ENCODE measurements at places on chromosomes 1 and 21.

- no peak for DNase-seq
Measured at GRCh38 chr1:224585051-224585450, 31.1 kb upstream of the CNIH3 start.

- peak; percentile 40 for DNase-seq
Measured at GRCh38 chr1:53737648-53738204, 1.2 kb downstream of the GLIS1 start.

DNA sequence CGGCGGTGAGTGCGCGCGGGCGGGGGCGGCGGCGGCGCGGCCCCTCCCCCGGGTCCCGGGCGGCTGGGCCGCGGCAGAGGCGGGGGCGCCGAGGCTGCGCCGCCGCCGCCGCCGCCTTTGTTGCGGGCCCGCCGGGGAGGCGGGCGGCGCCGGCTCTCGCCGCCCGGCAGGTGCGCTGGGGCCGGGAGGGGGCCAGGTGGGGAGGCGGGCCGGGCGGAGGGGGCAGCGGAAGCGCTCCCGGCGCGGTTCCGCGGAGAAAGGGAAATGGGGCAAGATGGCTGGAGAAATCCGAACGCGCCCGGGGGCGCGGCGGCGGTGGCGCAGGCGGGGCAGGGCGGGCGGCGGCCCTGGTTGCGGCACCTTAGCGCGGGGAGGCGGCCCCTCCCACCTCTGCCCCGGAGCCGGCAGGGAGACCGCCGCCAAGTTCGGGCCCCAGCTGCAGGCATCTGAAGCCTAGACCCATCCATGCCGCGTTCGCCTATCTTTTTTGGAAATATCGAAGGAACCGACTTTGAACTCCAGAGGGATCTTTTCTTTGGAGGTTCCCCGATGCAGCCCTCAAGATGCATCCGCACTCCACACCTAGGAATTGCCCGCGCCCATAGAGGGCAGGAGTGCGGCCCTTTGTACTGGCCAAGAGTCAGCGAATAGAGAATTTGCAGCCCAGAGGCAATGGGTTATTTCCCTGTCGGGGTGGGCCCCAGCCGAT is 479 bp downstream of the POGK start:
- peak; percentile 72 for DNase-seq

DNA sequence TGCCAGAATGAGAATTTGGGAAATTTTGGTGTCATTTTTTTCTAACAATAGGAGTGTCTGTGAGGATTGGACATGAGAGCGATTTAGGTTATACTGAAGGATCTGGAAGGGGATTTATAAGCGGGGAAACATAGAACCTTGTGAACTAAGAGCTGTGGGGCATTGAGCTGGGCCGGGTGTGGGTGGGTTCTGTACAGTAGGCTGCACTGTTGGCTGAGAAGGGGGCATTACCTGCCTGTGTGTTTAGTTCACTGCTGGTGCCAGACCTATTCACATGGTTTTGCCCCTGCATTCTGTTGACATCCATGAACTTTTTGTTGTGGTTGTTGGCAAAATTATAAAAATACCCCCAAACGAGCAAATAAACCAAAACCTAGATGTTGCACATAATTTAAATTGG is 8.8 kb downstream of the PBX1 start:
- DNase-seq: no peak

DNA sequence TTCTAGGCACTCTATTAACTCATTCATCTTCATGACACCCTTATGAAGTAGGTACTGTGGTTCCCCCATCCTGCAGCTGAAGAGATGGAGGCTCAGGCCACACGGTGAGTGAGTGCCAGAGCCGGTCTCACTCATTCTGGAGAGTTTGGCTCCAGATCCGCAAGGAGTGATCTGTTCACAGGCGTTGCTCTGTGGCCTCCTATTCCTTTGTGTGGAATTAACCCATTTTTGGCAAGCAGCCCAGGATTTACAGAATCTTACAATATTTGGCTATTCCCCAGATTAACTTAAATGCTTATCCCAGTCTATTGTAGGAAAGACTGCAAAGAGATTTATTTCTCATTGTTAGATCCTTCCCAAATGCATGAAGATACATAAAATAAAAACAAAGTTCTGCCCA is 29.6 kb downstream of the KIAA0040 start:
- DNase-seq: no peak

DNA sequence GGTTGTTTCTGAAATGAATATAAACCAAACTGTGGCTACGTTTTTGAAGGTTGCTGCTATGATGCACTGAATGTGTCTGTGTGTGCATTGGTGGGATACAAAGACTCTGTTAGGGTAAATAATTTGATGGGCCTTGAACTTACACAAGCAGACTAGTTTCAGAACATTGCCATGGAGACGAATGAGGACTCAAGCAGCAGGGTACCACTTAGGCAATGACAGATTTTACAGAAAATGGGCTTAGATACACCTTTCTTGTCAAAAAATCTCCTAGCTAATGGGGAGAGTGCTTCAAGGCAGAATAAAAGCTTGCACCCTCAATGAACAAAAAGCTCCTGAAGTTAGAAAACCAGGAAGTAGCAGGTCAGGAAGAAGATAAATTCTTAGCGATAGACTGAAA is 55.7 kb downstream of the IER5 start:
- no peak for DNase-seq

GRCh38 chr1:24702511-24703293 is 42.5 kb upstream of the CLIC4 start:
- no peak for DNase-seq

DNA sequence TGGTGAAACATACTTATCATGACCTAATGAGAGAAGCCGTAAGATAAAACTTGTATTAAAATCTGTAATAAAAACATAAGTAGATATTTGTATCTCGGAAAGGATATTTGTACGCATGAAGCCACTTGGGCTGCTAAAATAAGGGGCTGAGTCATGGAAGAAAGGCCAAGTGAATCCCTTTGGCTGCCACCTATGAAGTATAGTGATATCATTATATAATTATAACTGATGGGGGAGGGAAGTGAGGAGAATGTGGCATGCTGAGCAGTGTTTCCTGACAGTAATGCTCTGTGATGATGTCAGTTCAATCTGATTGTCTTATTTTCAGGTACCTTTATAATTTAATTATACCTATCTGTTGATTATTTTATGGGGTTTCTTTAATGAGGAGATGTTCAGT is 13.6 kb downstream of the RWDD3 start:
- no peak for DNase-seq

- peak; percentile 41 for DNase-seq
Measured at GRCh38 chr1:18290740-18291412, 183.3 kb downstream of the IGSF21 start.

- peak; percentile 53 for DNase-seq
Measured at GRCh38 chr1:229625071-229625914, 629 bp downstream of the TAF5L start.

GRCh38 chr1:160578175-160578524 is 1.1 kb downstream of the CD84 start:
- DNase-seq: no peak

DNA sequence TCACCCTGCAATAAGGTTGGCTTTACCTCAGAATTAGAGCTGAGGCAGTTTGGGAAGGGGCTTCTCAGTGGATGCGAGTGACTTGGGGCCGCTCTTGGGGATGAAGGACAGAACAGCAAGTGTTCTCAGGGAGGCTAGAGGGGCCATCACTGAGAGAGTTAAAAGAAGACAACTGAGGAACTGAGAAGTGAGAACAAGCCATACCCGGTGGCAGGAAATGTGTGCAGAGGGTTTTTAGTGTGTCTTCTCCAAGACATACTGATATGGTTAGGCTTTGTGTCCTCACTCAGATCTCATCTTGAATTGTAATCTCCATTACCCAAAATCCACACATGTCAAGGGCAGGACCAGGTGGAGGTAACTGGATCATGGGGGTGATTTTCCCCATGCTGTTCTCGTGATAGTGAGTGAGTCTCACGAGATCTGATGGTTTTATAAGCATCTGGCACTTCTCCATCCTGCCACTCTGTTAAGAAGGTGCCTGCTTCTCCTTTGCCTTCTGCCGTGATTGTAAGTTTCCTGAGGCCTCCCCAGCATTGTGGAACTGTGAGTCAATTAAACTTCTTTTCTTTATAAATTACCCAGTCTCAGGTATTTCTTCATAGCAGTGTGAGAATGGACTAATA is 75.8 kb downstream of the PCBP3 start:
- DNase-seq: no peak

DNA sequence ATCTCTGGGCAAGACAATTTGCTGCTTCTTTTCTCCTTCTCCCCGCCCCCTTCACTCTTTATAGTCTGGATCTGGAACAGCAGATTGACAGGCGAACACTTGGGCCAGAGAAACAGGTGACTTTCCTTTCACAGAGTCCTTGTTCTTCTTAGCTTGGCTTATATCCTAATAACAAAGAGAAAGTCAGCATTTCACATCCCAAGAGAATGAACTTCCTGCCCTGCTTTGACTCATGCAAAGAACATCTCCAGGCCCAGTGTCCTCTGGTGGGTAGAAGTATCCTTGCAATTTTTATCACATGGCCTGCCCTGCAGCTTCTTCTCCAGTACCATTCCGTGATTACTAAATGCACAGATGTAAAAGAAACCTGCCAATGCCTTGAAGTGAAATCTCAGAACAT is 764.4 kb downstream of the ADGRL2 start:
- no peak for DNase-seq

GRCh38 chr1:8746554-8746953 is 70.9 kb downstream of the RERE start:
- no peak for DNase-seq

Data from glutamatergic neuron (in vitro differentiated cells).